HAP-1 (cell line): ENCODE measurements at places on chromosomes 7 and 10.

DNA sequence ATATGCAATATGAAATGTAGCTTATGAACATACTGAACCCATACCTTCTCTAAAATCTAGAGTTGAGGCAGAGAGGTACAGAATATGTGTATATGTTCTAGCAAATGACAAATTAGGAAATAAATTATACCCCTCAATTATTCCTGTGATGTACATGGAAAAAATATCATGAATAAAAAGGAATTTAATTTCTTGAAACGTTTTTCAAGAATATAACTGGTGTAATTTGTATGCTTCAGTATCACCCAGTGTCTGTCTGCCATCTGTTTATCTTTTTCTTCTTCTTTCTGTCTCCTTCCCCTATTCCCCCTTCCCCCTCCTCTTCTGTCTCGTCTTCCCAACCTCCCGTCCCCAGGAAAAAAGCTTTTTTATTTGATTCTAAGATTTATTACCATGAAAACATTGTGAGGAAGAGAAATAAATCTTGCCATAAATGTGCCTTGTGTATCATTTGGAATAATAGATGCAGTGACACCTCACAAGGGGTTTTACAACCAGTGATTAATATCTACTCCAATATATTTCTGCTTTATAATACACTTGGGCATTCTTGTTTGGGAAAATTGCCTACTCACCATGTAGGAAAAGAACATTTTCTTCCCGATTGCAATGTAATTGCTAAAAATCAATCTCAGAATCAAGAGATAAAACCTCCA lies 12.2 kb downstream of the LANCL2 start:
- DNase-seq = no peak

DNA sequence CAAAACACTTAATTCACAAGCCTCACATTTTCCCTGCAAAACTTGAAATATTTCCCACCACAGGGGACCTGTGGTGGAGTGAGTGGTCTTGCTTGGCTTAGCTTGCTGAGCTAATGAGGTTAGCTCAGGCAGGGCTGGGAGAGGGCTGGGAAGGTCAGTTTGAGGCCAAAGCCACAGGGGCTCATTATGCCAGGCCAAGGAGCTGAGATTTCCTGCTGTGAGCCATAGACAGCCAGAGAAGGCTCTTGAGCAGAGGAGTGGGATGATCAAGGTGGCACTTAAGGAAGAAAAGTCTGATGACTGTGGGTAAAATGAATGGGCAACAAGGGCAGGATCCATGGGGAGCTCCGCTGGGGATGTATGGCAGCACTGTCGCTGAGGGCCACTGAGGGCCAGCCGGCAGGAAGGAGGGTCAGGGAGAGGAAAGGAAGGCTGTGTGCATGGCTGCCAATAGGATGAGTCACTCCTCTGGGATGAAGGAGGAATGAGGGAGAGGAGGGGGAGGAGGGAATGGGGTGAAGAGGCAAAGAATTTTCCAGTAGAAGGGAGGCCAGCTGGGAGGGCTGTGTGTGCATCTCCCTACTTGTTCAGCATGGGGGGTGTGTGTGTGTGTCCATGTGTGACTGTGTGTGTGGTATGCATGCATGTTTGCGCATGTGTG lies 18.7 kb upstream of the ZNF488 start:
- DNase-seq = no peak

GRCh38 chr7:83821866-83822265 lies 172.9 kb upstream of the SEMA3E start:
- DNase-seq = no peak

DNA sequence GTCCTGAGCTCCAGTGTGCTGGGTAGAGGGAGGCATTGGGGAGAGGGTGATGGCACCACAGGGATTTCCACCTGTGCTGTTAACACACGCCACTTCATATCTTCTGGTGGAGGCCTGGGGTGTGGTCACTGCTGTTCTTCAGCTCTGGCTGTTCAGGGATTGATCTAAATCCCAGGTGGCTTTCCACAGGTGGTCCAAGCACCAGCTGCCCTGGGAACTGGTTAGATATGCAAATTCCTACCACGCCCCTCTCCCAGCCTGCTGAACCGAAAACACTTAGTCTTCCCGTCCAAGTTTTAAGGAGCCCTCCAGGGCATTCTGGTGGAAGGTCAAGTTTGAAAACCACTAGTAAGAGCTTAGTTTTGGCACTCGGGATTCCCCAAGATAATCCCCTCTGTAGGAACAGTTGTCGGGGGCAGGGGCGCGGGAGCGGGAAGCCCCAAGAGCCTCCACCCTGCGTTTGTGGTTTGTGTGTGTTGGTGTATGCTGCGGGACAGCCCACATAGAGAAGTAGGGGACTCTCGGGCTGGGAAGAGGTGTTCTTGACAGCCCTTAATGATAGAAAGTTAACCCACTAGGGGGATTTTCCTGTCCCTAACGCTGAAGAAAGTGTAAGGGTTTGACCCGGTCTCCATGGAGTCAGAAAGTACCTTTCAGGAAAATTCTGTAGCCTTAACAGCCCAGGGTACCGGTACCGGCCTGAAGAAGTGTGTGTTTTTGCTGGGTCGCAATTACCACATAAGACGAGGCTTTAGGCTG lies 5.1 kb downstream of the DEPP1 start:
- peak; percentile 39 for DNase-seq

DNA sequence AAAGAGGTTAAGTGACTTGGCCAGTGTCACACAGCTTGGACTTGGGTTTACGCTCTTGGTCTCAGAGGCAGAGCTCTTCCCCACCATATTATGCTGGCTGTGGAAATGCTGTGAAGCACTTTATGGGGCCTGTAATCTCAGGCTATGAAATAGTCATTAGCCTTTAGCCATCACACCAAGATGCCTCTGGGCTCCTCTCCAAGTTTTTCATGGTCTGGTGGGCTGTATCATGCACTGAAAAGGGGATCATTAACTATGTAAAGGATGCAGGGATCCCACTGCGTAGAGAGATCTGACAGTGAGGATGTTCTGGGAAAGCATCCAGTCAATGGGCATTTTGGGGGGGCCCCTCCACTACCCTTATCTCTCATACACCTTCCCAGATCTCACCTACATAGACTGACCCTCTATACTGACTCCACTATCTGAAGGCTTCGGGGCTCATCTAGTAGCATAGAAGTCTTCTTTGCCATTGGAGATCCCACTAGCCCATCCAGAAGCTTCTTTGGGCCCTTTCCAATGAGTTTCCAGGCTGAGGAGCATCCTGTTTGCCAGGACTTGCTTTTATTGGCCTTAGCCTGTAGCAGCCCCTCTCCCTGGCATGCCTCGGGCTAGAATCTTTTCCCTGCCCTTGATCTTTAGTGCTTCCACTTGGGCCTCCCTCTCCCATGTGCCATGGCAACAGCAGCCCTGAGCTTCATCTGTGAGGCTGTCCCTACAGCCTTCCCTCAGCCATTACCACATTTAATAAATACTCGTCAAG lies 19.6 kb downstream of the FRMPD2 start:
- no peak for DNase-seq

GRCh38 chr10:12179606-12180170 lies 16.0 kb downstream of the NUDT5 start:
- no peak for DNase-seq

DNA sequence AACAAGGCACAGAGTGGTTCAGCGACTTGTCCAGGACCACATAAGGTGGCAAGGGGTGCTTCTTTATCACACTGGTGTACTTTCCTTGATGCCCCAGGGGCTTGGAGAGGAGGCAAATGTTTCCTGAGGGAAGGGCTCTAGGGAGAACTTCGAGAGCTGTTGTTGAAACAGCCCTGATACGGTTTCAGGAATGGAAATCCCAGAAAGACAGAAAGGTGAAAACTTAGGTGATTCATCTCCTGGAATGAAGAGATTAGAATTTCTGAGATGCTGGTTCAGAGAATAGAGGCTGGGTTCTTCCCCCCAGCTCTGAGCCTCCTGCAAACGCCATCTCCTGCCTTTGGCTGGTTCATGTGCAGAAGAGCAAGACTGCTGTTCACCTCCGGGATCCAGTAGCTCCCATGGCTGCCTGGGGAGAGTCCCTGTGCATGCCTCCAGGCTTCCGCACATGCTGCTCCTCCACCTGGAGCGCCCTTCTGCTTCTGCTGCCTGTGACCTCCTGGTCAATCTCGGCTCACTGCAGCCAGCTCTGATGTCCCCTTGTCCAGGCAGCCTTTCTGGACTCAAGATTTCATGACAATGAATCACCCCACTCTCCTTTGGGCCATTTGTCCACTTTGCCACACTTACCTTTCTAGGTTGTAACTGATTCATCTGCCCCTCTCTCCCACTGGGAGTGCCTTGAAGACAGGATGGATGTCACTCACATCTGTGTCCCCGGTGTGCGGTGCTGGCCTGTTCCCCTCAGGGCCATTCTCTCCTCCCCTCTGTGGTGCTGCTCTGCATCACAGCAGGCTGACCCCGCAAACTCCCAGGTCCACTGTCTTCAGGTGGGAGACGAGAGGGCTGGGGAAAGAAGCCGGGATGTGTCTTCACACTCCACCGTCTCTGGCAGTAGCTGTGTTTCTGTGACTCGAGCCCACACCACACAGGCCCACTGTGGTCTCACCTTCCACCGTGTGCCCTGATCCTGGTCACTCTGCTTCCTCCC lies 3.6 kb upstream of the CDH23 start:
- no peak for DNase-seq

- DNase-seq = no peak
Observed at GRCh38 chr10:129969184-129969910, 5.3 kb upstream of the EBF3 start.

DNA sequence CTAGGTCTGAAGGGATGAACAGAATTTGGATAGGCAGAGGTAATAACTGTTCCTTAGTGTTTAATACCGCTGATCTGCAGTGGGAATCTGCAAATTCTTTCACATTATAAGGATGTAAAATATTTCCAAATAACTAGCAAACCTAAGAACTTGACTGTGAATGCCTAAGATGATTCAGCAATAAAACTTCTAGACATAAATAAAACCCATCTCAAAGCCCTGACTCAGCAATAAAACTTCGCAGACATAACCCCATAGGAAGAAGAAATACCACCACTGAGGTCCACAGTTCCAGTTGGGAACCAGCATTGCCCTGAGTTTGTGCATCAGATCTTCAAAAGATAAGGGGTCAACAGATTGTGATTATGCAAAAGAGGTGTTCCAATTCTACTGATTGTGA lies 354.2 kb downstream of the GFRA1 start:
- DNase-seq = no peak

GRCh38 chr10:24947304-24948097 lies 4.9 kb downstream of the PRTFDC1 start:
- no peak for DNase-seq

GRCh38 chr10:16745061-16745460 lies 72.2 kb downstream of the RSU1 start:
- DNase-seq = peak; percentile 63

- DNase-seq = no peak
Observed at GRCh38 chr10:72095195-72095594, 6.8 kb upstream of the SPOCK2 start.

GRCh38 chr10:124180044-124180745 lies 86.8 kb upstream of the CHST15 start:
- DNase-seq = no peak

GRCh38 chr10:13831711-13832141 lies 245.0 kb downstream of the PRPF18 start:
- DNase-seq = no peak

GRCh38 chr7:107128748-107129147 lies 40.1 kb upstream of the HBP1 start:
- DNase-seq = no peak

DNA sequence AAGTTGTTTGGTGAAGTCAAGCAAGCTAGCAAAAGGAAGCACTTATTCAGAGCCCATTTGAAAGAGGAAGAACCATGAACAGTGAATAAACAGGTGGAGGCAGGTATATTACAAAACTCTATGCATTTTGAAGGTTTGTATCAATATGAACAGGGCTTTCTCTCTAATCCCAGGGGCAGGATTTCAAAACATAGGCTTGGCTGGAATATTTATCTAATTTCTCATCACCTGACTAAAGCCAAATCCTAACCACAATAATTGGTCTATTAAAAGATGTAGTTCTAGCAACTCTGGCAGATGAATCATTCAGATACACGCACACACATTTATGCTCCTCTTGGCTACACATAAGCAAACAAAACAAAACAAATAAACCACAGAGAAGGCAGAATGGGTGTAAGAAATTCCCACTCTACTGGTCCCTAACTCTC lies 554.4 kb downstream of the INHBA start:
- no peak for DNase-seq

GRCh38 chr10:105793071-105793470 lies 1152.0 kb downstream of the SORCS3 start:
- no peak for DNase-seq

DNA sequence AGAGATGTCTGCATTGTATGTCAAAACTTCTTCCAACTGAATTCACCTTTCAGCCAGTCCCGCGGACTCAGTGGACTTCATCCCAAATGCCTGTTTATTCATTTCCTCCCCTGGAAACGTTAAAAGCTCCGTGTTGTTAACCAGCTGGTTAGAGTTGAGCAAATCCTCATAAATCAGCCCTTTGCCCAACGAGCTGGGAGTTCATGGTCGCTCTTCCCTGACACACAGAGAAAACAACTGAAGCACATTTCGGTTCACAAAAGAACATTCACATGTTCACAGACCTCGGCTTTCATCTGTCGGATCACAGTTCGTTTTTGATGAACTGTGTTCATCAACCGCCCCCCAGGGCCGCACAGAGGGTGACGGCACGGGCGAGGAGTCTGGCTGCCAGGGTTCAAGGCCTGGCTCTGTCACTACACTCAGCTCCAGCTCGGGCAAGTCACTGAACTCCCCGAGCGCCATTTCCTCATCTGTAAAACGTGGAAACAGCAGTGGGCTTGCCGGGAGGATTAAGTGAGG lies 62.6 kb downstream of the GLI3 start:
- DNase-seq = no peak

DNA sequence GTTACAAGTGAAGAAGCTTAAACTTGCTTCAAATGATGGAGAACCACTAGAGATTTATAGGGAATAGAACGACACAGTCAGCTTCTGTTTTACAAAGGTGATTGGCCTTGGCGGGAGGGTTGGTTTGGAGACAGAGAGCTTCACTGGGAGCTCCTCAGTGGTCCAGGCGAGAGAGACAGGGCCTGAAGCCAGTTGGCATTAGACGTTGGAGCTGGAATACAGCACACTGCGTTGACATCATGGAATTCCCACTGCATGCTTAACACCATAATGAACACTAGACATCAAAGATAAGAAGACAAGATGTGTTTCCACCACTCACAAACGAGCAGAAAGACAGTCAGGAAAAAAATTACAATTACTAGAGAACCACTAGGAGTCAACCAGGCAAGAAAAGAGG lies 67.8 kb downstream of the TBXAS1 start:
- DNase-seq = no peak

- no peak for DNase-seq
Observed at GRCh38 chr10:93006435-93007039, 54.1 kb upstream of the CYP26C1 start.

DNA sequence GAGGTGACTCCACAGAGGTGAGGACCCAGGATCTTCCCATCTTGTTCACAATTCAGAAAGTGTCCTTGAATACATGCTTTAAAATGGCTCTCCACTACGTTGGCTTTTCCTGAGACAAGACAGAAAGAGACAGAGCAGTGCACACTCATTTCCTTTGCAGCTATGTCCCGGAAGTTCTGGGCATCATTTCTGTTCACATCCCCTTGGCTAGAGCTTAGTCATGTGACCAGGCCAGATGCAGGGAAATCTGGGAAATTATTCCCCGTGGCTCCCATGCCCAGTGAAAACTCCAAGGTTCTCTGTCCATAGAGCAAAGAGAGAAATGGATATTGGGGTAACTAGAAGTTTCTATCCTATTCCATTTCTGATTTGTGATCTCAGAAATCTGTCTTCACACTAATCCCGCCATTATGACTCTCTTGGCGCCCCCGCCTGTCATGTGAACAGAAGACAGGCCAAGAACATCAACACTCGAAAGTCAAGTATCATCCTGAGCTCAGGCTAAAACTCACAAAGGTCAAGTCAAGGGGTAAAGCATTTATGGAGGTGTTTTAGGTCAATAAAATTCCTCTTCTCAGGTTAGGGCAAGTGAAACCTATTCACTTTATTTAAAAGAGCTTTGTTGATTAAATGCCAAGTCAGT lies 251.4 kb upstream of the HABP2 start:
- DNase-seq = peak; percentile 32
